ENCODE measurements at places on chromosomes 6 and 20.
A peak's percentile ranks its signal among the peaks of the same experiment; 100 is the strongest.

- no peak for DNase-seq
Measured at GRCh38 chr6:6790891-6791290, 202.4 kb downstream of the LY86 start.

GRCh38 chr6:15741405-15741804 is 78.6 kb upstream of the DTNBP1 start:
- DNase-seq: peak; percentile 22

DNA sequence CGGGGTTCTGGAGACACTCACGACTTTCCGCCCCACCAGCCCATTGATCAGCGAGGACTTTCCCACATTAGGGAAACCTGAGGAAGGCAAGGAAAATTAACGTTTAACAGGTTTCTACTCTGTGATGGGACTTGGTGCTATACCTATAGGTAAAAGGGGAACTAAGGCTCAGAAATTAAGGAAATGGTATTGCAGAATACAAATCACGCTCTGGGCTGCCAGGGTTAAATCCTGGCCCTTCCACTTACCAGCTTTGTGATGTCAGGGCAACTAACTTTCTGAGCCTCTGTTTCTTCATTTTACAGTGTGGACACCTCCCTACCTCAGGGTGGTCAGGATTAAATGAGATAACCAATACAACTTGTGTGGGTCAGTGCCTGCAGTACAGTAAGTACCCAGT is 8.8 kb downstream of the GNL1 start:
- DNase-seq: no peak

- no peak for DNase-seq
Measured at GRCh38 chr6:138563650-138564049, 64.4 kb upstream of the NHSL1 start.

GRCh38 chr6:42551217-42551616 is 12.6 kb upstream of the UBR2 start:
- DNase-seq: no peak

DNA sequence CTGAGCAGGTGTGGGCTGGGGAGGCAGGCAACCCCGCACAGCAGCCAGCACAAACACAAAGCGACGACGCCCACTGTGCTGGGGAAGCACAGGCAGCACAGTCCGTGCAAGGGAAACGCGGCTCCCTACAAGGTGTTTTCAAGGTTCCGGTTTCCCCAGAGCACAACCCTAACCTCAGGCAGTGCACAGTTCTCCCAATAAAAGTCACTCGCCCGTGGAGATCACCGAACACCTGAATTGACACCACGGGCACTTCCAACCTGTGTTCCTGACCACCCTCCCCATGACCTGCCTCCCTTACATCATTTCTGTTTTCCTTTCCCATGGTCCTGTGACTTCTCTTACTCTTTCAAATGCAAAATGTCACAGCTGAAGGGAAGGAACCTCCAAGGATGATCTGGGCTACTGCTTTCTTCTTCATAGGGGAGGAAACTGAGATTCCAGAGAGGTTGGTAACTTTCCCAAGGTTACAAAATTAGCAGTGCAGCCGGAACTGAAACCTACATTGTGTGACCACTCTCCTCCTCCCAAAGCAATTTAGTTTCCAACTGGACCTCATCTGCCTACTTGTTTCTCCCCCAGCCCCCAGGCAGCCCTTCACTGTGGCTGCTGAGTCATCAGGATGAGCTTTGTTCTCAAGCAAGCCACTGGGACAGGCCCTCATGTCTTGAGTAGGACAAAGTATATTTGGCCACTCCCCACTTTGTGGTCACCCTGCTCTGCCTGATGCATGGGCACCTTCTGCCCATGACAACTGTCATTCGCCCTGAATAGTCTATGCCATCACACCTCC is 125.3 kb downstream of the ATXN1 start:
- DNase-seq: no peak

- DNase-seq: no peak
Measured at GRCh38 chr20:10763112-10763511, 89.3 kb upstream of the JAG1 start.

DNA sequence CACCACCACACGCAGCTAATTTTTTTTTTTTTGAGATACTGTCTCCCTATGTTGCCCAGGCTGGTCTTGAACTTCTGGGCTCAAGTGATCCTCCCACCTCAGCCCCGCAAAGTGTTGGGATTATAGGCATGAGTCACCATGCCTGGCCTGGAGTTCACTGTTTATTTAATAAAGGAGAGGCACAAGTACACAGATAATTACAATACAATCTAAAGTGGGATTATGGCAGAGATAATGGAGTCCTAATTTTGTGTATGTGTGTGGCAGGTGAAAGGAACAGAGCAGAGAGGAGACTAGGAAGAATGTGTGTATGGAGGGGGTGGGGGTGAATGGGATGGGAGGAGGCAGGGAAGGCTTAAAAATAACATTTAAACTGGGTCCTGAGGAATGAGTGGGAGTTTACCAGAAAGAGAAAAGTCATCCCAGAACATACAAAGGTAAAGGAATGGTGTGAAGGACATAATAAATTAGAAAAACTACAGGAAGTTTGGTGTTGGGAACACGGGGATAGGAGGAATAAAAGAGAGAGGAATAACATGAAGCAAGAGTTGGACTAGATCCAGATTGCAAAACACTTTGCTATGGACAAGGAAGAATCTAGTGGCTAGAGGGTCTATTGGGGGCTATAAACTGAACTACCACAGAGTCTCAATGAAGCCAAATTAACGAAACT is 4.4 kb downstream of the NCOA5 start:
- DNase-seq: peak; percentile 79

- DNase-seq: no peak
Measured at GRCh38 chr6:16095180-16095579, 33.7 kb upstream of the MYLIP start.

DNA sequence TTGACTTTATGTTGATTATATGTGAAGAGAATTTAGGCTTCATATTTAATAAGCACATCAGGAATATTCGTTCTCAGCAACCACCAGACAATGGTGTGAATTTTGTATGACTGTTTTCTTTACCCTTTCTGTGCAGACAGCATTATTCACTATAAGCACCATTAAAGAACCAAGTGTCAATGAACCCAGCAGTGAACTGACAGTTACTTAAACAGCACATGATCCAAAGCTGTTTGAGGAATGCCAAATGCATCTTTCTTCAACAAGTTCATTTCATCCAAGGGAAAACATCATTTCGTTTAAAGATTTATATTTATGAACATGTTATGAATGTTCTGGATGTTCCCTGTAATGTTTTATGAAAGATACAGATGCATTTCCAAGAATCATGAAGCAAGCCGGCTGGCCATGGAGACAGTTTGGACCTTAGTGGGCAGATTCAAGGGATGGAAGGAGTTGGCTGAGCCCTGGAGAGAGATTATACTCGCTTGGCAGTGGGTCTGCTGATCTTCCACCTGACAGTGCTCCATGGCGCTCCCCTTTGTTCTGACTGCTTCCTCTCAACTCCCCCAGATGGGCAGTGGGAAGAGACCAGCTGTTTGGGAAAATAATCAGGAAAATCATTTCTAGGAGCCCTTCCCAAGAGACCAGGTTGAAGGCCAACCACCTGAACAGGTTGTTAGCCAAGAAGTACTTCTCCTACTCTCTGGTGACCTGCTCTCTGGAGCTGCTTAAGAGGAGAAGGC is 326.0 kb upstream of the RSPO3 start:
- DNase-seq: no peak

DNA sequence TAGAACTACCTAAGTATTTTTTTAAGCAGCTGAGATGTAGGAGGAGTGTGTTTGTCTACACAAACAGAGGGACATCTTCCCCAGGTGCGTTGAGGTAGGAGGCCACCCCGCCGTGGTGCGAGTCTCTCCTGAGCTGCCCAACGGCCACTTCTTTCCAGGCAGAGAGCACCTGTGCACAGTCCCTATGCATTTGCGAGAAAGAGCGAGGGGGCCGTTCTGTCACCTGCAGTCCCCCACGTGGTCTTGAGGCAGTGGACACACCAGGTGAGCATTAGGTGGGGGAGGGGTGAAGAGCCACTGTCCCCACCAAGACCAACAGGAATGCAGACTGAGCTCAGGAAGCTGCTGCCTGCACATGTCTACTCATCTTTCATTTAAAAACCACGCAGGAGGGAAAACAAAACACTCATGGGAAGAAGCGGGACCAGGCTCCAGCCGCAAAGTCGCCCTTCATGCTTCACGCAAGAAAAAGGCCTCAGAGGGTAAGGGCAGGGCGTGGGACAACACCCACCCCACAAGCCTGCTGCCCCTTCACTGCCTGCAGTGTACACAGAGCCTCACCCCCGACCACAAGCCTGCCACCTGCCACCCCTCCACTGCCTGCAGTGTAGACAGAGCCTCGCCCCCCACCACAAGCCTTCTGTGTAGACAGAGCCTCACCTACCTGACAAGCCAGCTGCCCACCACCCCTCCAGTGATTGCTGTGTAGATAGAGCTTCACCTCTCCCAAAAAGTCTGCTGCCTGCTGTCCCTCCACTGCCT is 142.0 kb downstream of the DLL1 start:
- no peak for DNase-seq

- no peak for DNase-seq
Measured at GRCh38 chr20:47137231-47137870, 219.1 kb downstream of the ZMYND8 start.

- DNase-seq: no peak
Measured at GRCh38 chr6:46347669-46348068, 143.6 kb downstream of the RCAN2 start.

DNA sequence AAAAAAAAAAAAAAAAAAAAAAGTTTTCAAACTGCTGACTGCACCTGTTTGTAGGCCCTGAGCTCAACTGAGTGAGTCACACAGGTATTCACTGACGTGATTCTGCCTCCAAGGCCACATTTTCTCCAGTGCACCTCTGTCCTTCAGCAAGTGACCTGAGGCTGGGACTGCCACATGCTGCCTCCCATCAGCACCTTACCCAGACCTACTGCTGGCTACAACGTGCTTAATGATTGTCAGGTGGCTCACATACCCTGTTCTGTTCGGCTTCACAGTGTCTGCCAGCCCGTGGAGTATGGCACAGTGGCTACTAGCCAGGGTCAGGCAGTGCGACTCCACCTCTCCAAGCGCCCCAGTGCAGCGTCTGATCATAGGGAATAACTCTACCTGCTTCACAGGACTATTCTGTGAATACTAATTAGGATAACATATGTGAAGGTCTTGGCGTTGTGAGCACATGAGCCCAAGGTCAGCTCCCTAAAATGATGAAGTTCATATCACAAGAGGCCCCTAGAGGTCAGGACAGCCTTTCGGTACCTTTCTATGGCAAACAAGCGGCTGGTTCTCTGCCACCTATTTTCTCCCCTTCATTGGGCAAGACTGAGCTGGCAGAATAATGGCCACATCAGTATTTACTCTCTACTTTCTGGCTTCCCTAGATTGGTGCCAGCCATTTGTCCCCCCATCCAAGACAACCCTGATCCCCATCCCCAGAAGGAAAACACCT is 28.1 kb downstream of the RIPOR3 start:
- no peak for DNase-seq

DNA sequence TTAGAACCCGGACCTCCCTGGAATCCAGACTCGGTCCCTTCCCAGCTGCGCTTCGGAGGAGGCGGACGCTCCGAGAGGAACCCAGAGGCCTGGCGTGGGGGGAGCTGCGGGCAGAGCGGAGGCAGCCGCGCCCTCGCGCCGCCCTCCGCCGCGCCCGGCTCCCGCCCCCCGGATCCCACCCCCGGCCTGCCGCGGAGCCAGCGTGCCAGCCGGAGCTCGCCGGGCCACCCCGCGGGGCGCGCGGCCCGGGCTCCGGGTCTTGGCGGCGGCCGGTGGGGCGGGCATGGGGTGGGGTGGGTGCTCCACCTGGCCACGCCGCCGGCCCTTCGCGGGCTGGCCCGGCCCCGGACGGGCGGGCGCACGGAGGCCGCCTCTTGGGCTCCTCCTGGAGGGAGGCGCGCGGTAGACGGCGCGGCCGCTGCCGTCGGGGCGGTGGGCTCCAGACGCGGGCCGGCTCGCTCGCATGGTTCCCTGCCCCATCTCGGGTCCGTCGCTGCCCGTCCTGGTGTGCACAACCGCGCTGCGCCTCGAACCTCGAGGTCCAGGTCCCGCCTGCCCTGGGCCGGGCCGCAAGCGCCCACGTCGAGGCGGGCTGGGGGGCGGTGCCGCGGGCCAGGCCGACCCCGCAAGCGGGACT is 592 bp upstream of the CDYL start:
- DNase-seq: peak; percentile 27

GRCh38 chr6:81589465-81590313 is 162.8 kb downstream of the TENT5A start:
- peak; percentile 51 for DNase-seq

- no peak for DNase-seq
Measured at GRCh38 chr6:41047745-41048732, 5.0 kb upstream of the APOBEC2 start.

GRCh38 chr20:5680192-5680591 is 70.0 kb upstream of the SHLD1 start:
- no peak for DNase-seq

DNA sequence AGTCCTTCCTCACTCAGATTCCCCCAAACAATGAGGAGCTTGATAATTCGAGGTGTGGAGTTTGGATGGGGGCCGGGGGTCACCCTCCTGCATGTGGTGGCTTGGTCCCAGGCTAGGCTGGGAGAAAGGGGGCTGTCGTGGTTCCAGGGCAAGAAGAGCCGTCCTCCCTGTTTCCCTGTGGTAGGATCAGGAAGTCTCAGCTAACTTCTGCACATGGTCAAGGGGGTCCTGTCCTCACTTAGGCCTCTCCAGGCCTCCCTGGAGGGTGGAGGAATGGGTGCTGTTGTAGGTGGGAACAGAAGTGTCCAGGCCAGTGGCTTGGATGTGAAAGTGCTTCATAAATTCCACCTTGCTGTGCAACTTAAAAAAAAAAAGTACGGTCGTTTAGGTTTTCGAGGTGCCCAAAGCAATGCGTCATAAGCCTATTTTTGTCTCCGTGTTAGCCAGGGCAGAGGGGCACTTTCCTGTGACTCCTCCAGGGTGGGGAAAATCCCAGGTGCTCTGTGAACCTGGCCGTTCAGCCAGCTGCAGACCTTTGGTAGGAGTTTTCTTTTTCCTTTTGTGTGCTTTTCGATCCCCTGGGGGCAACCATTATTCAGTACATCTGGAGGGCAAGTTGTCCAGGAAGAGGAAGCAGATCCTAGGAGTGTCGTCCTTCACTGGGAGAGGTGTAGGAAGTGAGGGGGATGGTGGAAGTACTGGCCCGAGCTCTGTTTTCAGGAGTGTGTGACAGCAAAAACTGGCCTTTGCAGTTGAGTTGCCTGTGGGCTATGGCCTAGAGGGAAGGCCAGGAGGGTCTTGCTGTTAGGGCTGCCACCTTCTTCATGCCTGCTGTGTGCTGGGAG is 9.6 kb downstream of the IGF2R start:
- no peak for DNase-seq

- no peak for DNase-seq
Measured at GRCh38 chr6:87653074-87653962, 48.7 kb downstream of the AKIRIN2 start.

- no peak for DNase-seq
Measured at GRCh38 chr20:9253006-9253539, 184.2 kb downstream of the PLCB4 start.

GRCh38 chr6:53752856-53753255 is 41.9 kb upstream of the LRRC1 start:
- no peak for DNase-seq

- no peak for DNase-seq
Measured at GRCh38 chr20:21398109-21399004, 1.0 kb upstream of the NKX2-4 start.
